ENCODE measurements at places on chromosomes 4 and X.

DNA sequence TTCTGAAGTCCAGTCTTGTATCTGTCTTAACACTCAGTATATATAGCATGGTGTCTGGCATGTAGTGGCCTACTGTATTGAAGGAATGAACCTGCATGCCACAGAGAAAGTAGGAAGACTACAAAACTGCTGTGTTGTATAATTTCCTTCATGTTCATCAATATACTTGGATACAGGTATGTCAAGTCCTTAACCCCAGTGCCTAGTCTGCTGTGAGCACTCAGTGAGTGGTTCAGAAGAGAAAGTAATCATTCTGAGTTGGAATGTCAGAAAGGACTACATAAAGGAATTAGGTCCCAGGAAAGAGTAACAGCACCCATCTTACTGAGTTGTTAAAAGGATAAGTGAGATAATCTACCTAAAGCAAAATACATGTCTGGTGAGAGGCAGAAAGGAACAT, 32.0 kb downstream of the ABCE1 start:
- DNase-seq, result no peak

GRCh38 chr4:133559987-133560386, 410.9 kb downstream of the PCDH10 start:
- no peak for DNase-seq

GRCh38 chr4:74823194-74823593, 28.9 kb upstream of the BTC start:
- DNase-seq, result no peak

DNA sequence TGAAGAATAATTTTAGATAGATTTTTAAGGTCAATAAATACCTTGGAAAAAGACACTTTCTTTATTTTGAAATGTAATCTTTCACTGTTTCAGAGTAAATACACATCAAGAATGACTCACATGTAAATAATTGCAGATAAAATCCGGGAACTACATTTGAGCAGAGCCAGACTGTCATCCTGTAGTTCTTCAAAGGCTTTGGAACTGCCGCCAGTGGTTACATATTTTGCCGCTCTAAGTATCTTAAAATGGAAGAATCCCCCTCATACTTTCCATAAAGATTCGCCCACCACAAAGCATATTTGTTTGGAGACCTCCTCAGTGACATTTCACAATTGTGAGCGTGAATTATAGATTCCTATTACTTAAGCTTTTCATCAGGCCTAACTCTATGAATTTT, 607.8 kb upstream of the ZFP42 start:
- no peak for DNase-seq

DNA sequence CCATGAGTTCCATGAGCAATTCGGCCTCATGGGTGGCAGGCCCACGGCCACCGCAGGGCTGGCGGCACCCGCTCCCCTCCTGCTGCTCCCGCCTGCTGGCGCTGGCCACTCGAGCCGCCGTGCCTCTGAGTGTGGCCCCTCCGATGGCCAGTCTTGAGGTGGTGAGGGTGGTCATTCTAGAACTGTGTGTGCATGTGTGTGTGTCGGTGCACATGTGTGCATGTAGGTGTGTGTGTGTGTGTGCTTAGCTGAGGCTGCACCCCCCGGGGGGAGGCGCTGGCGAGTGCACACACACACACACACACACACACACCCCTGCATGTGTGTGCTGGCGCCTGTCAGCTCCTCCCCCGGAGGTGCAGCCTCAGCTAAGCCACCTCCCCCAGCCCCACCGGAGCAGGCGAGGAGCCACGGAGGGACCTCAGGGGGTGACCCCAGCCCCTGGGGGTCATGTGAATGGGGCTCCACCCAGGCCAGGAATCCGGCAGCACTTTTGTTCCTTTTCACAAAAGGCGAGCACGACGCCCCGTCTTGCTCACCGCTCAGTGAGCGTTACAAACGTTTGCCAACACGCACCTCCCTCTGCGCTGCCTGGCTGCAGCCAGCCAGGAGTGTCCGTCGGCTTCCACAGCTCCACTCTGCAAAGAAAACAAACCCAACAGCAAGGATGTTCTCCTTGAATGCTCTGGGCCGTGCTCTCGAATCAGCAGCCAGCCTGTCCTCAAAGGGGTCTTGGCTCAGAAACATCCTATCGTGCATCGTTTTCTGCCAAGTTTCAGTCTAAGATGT, 29.9 kb downstream of the FGFRL1 start:
- no peak for DNase-seq

- no peak for DNase-seq
Observed at GRCh38 chr4:81574991-81575390, 103.3 kb upstream of the RASGEF1B start.

DNA sequence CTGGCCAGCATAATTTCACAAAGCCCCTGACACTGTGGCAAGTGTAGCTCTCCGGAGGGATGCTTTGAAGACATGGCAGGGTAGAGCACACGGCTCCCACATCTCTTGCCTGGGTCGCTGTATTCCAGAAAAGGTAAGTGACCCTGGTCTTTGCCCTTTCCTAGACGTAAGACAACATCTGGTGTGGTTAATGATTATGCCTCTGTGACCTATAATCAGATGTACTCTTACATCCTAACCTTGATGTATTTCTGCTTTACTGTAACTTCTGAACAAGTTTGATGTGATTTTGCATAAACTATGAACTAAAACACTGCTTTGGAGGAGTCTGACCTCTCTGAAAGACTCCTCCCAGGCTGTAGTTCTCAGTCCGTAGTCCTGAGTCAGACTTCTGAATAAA, 59.1 kb upstream of the ACSL1 start:
- DNase-seq, result no peak

GRCh38 chr4:77820649-77821561, 1.7 kb upstream of the CNOT6L start:
- DNase-seq, result no peak

GRCh38 chr4:79053754-79054153, 114.5 kb upstream of the PAQR3 start:
- DNase-seq, result no peak

- DNase-seq, result no peak
Observed at GRCh38 chrX:150411656-150412055, 48.5 kb downstream of the MAMLD1 start.

GRCh38 chr4:161148051-161148450, 1015.7 kb downstream of the FSTL5 start:
- no peak for DNase-seq

GRCh38 chr4:174198396-174198795, 85.1 kb downstream of the FBXO8 start:
- no peak for DNase-seq

GRCh38 chr4:91838181-91838861, 465.4 kb upstream of the GRID2 start:
- DNase-seq, result no peak

- no peak for DNase-seq
Observed at GRCh38 chr4:94469221-94469784, 17.6 kb downstream of the PDLIM5 start.

- no peak for DNase-seq
Observed at GRCh38 chrX:2370456-2370855, 130.3 kb downstream of the DHRSX start.

DNA sequence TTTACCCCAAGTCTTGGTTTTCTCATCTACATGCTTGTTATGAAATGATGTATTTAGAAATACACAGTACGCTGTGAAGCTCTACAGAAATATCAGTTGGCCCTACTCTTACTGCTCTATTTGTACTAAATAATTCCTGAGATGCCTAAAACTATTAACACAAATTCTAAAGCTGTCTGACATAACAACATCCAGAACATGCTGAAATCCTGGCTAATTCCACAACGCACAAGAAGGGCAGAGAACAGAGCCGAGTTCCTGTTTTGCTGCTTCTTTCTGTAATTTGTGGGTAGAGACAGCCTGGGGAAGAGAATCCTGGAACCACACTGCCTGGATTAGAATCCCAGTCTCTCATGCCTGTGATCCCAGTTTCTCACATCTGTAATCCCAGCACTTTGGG, 59.0 kb downstream of the ZNF827 start:
- DNase-seq, result no peak

DNA sequence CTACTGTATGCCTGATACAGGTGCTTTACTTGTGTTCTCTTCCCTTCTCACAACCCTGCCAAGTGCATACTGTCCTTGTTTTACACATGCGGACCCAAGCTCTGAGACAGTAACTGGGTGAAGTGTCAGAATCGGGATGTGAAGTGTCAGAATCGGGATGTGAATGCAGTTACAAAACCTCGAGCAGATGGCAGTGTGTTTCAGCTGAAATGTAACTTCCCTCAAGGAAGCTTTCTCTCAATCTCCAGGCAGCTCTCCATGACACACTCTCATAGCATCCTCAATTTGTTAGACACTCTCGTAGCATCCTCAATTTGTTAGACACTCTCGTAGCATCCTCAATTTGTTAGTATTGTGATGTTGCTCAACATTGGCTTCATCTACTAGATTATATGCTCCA, 1.1 kb upstream of the HPSE start:
- DNase-seq, result no peak

- DNase-seq, result no peak
Observed at GRCh38 chr4:184811526-184812198, 14.1 kb downstream of the ACSL1 start.
